NCI-H510A treated with DMSO at 0.1 percent for 48 hours (cell line): ENCODE measurements at places on chromosomes 6 and 20.

GRCh38 chr6:38634518-38634917 is 5.2 kb downstream of the BTBD9 start:
- no peak for DNase-seq

DNA sequence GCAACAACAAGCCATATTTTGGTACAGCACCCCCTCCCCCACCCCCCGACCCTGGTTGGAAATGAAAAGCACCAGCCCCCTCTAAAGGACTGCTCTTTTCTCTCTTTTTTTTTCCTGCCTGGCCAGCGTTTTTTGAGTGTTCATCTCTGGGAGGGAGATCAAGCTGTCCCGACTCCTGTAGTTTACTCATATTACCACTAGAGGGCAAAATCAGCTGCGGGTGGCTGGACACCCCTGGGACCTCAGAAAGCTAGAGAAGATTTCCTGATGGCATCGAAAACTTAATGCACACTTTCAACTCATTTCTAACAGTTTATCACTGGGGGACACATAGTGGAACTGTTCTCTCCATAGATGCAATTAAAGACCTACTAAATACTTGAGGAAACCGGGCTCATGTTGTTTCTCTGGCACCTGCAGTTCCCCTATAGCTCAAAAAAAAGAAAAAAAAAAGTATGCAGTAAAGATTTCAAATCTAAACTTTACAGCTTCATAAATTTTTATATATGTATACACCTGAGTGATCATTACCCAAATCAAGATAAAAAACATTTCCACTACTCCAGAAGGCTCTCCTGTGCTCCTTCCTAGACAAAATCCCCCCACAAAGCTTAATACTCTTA is 24.4 kb downstream of the CNBD2 start:
- DNase-seq, result peak; percentile 79

DNA sequence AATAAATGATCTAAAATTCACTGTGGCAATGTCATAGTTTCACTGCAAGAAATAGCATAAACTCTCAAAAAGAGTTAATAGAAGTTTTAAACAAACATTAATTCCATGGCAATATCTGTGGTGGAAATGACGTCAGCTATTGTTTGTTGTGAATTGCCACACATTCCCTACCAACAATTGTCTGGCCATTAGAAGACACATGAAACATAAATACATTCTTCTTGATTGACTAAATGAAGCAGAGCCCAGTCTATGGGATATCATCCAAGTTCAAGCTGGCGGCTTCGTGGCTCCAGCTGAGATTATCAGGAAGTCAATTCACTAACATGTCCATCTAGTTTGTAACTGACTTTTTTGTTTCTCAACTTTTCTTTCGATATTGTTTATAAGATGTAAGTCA is 369.0 kb downstream of the ARHGAP18 start:
- DNase-seq, result no peak

DNA sequence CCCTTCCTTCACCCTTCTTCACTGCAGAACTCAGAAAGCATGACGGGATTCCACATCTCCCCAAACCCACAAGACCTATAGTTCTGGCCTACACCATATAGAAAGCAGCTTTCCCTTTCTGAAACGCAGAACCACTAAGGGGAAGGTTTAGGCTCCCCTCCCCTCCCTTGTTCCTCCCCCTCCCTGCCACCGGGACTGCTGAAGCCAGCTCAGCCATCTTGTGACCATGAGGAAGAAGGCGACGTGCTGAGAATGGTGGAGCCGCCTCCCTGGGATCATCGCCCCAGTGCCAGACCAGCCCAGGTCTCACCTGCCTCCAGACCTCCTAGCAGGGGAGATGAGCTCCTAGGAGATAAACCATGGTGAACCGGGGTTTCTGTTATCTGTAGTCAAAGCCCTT is 19.6 kb downstream of the SERPINB6 start:
- no peak for DNase-seq

DNA sequence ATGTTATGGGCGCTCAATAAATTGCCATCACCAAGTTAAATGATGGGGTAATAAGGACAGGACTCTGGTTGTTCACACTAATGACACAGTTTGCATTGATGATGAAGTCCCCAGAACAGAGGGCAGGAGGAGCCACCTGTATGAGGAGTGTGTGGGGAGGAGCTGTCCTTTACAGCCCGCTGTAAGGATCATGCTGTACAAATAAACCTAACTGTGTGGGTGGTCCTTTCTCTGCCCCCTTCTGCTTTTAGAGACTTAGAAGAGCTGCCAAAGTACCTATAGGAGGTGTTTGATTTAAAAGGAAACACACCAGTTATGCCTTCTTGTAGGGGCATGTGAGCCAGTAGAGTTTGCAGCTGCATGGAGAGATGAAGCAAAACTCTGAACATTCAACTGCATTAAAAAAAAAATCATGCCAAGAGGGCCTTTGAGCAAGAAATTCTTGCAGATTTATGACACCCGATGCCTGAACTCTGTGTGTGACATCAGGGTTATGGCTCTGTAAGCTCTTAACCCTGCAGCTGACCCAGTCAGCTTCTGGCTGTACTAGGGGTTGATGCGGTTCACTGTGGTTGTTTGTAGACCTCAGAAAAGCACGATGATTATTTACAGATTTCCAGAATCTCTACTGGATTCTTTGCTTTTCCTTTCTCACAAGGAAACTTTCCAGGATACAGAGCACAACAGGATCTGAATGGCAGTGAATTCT is 67.4 kb downstream of the UST start:
- no peak for DNase-seq

DNA sequence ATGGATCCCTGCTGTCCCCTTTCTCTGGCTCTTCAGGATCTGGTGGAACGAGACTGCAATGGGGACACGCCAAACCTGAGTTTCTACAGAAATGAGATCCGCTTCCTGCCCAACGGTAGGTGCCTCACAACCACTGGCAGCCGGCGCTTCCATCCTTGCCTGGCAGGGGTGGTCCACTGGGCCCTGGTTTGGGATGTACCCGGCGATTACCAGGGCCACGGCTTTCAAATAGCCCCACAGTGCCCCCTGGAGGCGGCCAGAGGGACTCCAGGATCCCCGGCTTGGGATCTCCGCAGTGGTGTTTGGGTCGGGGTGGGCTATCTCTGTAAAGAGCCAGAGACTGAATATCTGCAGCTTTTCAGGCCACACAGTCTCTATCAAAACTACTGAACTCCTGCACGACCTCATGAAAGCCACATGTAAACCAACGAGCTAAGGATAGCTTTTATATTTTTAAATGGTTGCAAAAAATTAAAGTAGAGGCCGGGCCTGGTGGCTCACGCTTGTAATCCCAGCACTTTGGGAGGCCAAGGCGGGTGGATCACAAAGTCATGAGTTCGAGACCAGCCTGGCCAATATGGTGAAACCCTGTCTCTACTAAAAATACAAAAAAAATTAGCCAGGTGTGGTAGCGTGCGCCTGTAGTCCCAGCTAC is 3.7 kb downstream of the OGFR start:
- DNase-seq, result peak; percentile 52

DNA sequence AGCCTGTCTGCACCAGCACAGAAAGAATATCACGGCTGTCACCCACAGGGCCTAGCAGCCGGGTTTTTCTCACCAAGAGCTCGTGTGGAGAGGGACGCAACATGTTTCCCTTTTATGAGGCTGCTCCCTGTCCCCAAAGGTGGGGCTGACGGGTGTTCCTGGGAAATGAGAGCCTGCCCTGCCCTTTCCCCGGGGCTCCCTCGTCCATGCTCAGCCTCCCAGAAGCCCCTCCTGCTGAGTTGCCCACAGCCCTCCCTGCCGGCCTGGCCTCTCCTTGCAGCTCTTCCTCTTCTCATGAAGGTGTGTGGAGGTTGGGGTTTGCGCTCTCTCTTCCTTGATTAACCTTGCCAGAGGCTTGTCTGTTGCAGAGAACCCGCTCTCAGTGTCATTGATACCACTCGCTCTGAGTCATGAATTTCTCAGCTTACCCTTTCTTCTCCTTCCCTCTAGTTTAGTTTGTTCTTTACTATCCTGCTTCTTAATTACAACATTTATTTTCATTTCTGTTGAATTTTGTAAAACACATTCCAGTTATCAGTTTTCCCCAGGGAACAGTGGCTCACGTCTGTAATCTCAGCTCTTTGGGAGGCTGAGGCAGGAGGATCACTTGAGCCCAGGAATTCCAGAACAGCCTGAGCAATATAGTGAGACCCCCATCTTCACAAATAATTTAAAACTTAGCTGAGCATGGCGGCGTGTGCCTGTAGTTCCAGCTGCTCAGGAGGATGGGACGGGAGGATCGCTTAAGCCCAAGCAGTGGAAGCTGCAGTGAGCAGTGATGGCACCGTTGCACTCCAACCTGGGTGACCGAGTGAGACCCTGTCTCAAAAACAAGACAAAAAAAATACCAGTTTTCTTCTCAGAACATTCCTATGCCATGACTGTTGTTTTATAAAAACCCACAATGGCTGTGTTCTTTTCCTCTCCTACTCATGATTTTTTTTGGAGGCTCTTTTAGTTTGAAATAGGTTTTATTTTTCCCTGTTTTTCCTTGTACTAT is 103.8 kb downstream of the TMEM242 start:
- no peak for DNase-seq

DNA sequence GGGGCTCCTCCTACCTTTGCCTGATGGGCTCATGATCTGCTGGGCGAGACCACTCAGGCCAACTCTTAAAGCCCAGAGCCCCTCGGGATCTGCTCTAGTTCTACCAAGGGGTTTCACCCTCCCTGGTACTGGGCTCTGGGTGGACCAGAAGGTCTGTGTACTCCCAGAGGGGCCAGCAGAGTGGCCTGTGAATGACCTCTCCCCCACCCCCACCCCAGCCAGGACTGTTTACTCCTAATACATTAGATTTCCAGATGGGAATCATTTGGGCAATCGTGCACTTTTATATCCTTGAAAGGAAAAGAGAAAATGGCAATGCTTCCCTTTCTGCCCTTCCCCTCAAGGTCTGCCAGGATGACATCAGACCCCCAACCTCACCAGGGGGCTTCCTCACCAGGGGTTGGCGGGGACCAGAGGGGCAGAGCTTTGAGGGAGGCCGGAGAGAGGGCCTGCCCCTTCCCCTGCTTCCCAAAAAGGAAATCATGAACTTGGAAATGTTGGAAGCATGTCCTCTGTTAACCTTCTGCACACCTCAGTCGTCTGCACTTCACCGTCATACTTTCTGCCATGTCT is 37.1 kb upstream of the PMEPA1 start:
- DNase-seq, result no peak

GRCh38 chr6:130937942-130938604 is 110.9 kb downstream of the SMLR1 start:
- no peak for DNase-seq

GRCh38 chr6:55604021-55604420 is 25.0 kb upstream of the HMGCLL1 start:
- DNase-seq, result no peak

DNA sequence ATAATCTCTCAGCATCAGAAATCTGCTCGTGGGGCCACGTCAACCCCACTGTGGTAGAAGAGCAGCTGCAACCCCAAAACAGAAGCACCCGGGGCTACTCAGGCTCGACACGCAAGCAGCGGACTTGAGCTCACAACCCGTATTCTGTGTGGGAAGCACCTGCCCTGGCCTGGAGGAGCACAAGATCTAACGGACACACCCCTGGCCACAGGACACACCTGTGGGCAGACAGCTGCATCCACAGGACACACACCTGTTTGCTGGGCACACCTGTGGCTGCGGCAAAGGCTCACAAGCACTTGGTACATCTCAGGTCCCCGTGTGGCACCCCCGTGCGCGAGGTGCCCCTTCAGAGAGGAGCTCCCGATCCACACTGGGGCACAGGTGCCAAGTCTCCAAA is 36.5 kb downstream of the ZBTB46 start:
- no peak for DNase-seq

- DNase-seq, result no peak
Observed at GRCh38 chr6:79737172-79737571, 106.0 kb downstream of the SH3BGRL2 start.

- DNase-seq, result no peak
Observed at GRCh38 chr6:106158816-106159215, 72.7 kb downstream of the PRDM1 start.

DNA sequence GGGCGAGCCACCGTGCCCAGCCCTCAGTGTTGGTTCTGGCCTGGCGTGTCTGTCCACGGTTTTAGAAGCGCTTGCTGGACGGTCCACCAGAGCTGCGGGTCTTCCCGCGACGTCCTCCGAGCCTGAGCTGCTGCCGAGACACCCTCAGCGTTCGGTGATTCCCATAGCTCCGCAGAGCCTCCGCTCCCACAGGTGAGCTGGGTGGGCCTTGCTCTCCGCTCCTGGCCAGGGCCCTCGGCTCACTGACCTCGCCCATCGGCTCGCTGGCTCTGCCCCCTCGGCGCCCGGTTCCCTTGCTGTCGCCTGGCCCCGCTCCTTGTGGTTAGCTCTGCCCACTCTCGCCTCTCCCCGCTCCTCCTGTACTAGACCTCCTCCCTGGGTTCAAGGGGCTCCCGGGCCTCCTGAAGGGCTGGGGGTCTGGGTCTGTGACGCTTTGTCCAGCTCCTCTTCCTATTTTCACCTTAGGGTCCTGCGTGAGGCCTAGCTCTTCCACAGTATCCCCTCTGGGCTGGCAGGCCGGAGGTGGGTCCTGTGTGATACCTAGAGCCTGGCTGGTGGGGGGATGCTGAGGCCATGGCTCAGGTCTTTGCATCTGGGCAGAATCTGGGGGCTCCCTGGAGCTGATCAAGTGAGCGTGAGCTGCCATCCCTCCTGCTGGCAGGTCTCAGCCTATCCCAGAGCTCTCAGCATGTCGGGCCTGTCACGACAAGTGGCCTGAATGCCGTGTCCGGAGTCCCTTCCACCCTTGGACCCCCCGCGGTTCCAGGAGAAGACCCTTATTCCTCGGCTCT is 5.0 kb upstream of the COX4I2 start:
- DNase-seq, result no peak

DNA sequence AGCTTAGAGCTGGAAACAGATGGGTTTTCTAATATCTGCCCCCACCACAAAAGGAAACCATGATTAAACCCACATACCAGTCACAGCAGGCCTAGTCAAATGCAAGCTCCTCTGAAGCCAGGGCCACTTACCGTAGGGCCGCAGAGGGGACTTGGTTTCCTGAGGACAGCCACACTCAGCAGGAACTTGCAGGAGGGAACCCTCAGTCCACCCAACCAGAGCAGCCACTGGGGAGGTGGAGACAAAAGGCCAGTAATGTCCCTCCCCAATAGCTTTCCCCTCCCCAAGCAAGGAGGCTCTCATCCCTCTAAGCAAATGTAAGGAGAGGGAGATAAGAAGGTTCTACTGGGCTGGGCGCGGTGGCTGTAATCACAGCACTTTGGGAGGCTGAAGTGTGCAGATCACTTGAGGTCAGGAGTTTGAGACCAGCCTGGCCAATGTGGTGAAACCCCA is 384.4 kb upstream of the JARID2 start:
- no peak for DNase-seq

DNA sequence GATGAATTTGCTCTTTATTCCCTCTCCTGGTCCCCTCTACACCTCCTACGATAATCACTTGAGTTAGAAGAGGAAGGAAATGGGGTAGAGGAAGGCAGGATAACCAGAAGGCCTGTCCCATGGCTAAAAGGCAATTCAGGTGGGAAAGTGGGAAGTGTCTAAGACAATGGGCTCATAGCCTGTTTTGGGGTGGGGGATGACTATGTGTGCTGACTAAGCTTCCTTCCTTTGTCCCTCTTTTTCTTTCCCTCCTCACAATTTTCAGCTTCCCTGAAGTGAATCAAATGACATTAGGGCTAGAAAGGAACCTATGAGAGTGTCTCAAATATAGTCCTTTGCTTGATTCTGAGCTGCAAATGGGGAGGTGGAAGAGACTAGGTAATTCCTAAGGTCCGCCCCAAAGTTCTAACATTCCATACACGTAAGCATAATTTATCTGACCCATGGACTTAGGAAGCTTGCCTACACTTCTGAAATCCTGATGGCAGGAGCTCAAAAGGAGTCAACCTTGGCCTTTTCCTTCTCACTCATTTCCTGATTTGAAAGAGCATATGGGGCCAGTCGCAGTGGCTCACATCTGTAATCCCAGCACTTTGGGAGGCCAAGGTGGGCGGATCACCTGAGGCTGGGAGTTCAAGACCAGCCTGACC is 24.3 kb downstream of the EDEM2 start:
- DNase-seq, result no peak
